ENCODE measurements at places on chromosomes 16 and 17. TPM values are rescaled to one million over a fixed set of nuclear protein-coding genes. Genes with fewer than 3 reads are reported as not detected.
A peak's percentile ranks its signal among the peaks of the same experiment; 100 is the strongest.

ABCC3 gene
- total RNA-seq: not detected

TEX14 gene
- total RNA-seq: 0.14 TPM

C17orf113 gene
- total RNA-seq: 0.15 TPM

NPIPA3 gene
- total RNA-seq: 2.1 TPM

TMEM238L gene
- total RNA-seq: not detected

DNA sequence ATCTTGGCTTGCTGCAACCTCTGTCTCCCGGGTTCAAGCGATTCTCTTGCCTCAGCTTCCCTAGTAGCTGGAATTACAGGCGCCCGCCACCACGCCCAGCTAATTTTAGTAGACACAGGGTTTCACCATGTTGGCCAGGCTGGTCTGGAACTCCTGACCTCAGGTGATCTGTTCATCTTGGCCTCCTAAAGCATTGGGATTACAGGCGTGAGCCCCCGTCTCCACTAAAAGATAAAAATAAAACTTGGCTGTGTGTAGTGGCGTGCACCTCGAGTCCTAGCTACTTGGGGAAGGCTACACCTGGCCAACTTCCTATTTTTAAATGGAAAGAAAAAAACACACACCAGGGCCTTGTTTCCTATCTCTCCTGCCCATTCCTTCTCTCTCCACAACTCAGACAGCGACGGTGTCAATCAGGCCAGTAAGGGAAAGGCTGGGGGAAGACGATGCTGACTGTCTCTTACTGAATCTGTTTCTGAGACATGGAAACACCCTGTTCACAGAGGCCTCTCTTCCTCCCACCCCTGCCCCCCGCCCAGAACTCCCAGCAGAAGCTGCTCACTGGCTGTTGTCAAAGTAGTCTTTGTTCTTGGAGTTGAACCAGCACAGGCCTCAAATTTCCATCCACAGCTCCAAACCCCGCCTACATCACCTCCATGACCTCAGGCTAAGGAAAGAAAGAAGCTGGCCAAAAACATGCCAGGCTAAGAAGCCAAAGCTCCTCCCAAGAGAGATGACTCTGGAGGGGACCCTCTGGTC lies 96.6 kb downstream of the NXN start:
- no peak overlapping the region for H3K4me3 ChIP-seq
- H3K27me3 ChIP-seq: peaks cover 25% of the 10 kb centered on the region
- DNase-seq: no peak
- no peak overlapping the region for H3K27ac ChIP-seq

DNA sequence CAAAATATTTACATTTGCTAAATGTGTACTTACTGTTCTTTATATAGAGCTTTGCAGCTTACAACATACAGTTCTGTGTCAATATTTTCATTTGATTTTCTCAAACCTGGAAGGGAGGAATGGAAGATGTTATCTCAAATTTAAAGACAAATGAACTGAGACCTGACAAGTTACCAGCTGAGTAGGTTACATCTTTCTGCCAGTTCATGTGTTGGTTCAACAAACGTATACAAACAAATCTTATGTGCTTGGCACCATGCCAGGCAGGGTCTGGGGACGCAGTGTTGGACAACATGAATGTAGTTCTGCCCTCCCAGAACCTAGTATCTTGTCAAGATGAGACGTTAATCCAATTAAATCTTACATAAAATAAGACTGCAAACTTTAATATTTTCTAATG lies 507.5 kb upstream of the HSBP1 start:
- H3K4me1 ChIP-seq: no peaks in the 10 kb centered on the region
- DNase-seq: no peak
- no peak overlapping the region for H3K27ac ChIP-seq
- H3K36me3 ChIP-seq: no peaks in the 10 kb centered on the region

GRCh38 chr17:40914075-40914855 lies 23.2 kb downstream of the KRT23 start:
- H3K27ac ChIP-seq: no peak overlapping the region
- peaks cover 3% of the 10 kb centered on the region for H3K27me3 ChIP-seq
- no peak overlapping the region for H3K4me3 ChIP-seq
- H3K4me1 ChIP-seq: peaks cover 7% of the 10 kb centered on the region
- H3K36me3 ChIP-seq: no peaks in the 10 kb centered on the region
- no peak for DNase-seq

DNA sequence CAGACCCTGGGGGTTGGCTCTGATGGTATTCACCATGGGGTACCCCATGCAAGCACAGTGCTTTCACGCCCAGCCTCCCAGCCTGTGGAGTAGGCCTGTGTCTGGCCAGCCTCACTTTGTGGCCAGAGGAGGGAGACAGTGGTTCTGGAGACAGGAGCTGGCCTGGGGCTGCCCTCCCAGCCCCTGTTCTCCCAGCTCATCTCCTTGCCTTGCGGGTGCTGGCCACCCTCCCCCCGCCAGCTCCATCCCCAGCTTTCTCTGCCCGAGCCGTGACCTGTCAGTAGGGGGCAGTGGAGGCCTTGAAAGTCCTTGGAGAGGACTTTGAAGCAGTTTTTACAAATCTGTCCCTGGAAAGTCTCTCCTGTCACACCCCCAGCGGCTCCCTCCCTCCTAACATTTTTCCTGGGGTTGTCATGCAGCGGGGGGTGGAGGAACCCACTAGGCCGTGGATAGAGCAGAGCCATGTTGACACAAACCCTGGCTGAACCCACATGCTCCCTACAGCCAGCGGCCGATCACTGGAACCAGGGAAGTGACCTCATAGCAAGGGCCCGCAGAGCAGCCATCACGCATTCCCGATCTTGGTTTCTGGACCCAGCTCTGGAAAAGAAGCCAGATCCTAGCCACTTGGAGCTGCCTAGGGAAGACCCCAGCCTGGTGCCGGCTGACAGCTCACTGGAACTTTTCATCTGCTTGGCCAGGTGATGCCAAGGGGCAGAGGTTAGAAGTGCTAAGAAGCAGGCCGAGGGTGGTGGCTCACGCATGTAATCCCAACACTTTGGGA lies 289.4 kb downstream of the SEC14L1 start:
- peak; percentile 90 for DNase-seq
- H3K27me3 ChIP-seq: no peaks in the 10 kb centered on the region
- H3K27ac ChIP-seq: no peak overlapping the region
- no peaks in the 10 kb centered on the region for H3K36me3 ChIP-seq
- H3K4me1 ChIP-seq: peaks cover 83% of the 10 kb centered on the region

- peak overlapping the region; percentile 70 for H3K4me3 ChIP-seq
- DNase-seq: peak; percentile 40
- H3K36me3 ChIP-seq: no peaks in the 10 kb centered on the region
- H3K4me1 ChIP-seq: peaks cover 36% of the 10 kb centered on the region
- no peak overlapping the region for H3K27ac ChIP-seq
Measured at GRCh38 chr17:68197997-68198930, 49.6 kb upstream of the AMZ2 start.

DNA sequence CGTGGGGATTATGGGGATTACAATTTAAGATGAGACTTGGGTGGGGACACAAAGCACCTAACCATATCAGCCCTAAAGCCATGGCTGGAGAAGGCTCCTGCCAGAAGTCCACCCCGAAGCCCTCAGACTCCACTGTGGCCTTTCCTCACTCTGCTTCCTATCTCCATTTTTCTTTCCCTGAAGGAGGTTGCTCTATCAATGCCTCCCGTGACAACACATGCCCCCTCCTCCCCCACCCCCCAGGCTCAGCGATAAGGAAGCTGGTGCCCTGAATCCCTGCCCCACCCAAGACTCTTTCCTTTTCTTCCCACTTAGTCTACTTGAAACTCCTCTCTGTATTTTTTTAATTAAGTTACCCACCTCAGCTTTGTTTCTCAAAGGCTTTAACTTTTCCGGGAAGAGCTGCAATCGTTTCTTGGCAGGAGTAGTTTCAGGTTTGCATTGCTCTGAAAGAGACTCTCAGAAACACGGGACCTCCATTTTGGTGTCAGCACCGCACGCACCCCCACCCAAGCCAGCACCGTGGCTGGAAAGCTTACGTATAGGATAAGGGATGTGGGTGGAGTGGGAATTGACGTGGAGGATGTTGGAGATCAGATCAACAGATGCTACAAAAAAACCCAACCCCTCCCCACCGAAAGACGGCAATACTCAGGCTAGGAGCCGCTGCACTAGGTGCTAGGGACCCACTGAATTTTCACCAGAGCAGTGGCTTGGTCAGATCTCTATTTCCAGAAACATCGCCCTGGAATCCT lies 15.2 kb upstream of the CA4 start:
- DNase-seq: peak; percentile 61
- peak overlapping the region; percentile 72 for H3K27ac ChIP-seq
- H3K27me3 ChIP-seq: peaks cover 15% of the 10 kb centered on the region
- H3K4me3 ChIP-seq: peak overlapping the region; percentile 88

DNA sequence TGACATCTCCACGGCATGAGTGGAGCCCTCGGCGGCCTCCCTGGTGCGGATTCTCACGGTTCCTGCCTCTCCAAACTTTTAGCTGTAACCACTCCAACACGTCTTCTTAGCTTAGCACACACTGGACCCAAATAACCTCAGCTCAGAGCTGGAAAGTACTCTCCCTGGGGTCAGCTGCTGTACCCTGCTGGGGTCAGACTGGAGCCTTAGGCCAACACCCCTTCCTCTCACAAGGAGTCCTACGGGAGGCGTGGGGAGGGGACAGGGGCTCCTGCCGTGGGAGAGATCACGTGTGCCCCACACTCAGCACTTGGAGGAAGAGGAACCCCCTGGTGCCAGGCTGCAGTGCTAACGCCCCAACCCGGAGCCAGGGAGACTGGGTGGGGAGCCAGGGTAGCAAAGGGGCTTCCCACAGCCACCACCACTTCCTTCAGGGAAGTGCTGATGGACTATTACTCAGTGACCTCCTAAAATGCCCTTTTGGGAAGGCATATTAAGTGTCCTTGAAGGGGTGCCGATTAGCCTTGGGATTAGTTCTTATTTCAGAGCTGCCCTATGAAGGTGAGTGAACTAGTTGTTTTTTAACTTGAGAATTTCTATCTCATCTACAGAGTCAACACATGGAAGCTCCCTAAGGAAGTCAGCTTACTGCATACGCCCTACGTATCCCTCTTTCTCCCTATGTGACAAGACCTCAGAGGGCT lies 124.0 kb downstream of the HIC1 start:
- no peaks in the 10 kb centered on the region for H3K27me3 ChIP-seq
- no peak overlapping the region for H3K27ac ChIP-seq
- H3K4me3 ChIP-seq: no peak overlapping the region
- peaks cover 10% of the 10 kb centered on the region for H3K36me3 ChIP-seq

DNA sequence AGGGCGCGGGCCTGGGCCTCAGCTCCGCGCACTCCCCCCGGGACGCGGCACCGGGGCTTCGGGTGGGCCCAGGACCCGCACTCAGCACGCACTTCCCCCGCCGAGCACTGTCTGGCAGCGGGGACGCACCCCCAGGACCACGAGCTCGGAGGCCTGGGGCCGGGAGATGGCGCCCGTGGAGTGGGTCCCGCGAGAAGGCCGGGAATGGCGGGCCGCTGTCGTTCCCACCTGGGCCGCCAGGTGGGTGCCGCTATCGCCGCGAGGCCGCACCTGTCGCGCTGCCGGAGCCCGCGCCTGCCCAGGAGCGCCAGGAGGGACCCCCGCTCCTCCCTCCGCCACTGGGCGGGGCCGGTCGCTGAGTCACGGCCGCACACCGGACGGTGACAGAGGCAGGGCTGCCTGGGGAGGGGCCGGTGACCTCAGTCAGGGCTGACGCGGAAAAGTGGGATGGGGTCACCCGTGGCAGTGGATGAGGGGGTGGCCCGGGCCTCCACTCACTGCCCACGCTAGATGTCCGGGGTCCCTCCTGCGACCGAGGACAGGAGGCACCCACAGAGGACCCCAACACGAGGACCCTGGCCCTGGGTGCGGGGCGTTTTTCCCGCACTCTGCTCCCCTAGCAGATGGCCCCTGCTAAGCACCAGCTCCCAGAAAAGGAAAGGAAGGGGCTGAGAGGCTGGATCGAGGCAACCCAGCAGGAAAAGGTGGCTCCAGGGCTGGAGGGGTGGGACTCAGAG lies 6.9 kb upstream of the ACTG1 start:
- H3K27me3 ChIP-seq: no peaks in the 10 kb centered on the region
- peaks cover 17% of the 10 kb centered on the region for H3K4me1 ChIP-seq
- peak; percentile 79 for DNase-seq
- no peaks in the 10 kb centered on the region for H3K36me3 ChIP-seq
- no peak overlapping the region for H3K27ac ChIP-seq

- no peaks in the 10 kb centered on the region for H3K27me3 ChIP-seq
- H3K4me1 ChIP-seq: no peaks in the 10 kb centered on the region
- H3K27ac ChIP-seq: no peak overlapping the region
- no peak overlapping the region for H3K4me3 ChIP-seq
- no peak for DNase-seq
- H3K36me3 ChIP-seq: peaks cover 7% of the 10 kb centered on the region
Measured at GRCh38 chr16:68893710-68894705, 50.7 kb downstream of the TANGO6 start.

Data from activated CD4-positive, alpha-beta memory T cell treated with anti-CD3 and anti-CD28 coated beads for 36 hours (primary cell).